ENCODE measurements at places on chromosomes 1 and 21. TPM values are rescaled to one million over a fixed set of nuclear protein-coding genes. Genes with fewer than 3 reads are reported as not detected.

Gene SYNJ1
- polyA plus RNA-seq, result 18.9 TPM

Gene GJB3
- not detected for polyA plus RNA-seq

Gene PTGS2
- polyA plus RNA-seq, result 5.0 TPM

Gene KCNA2
- polyA plus RNA-seq, result 0.63 TPM

Gene GSTM1
- 165 TPM for polyA plus RNA-seq

Gene FCRL1
- 0.22 TPM for polyA plus RNA-seq

Gene KRTAP19-6
- not detected for polyA plus RNA-seq

Gene NHLH1
- 0.13 TPM for polyA plus RNA-seq

Gene SARS1
- polyA plus RNA-seq, result 160 TPM

Gene C4BPA
- 0.49 TPM for polyA plus RNA-seq

Gene HCRTR1
- 0.14 TPM for polyA plus RNA-seq

Gene LEPR
- 32.7 TPM for polyA plus RNA-seq

Gene OR2T6
- polyA plus RNA-seq, result not detected

Gene NIBAN1
- 16.9 TPM for polyA plus RNA-seq

Gene STPG1
- polyA plus RNA-seq, result 9.7 TPM

Measured in left lung (tissue), 14 donors.